RPMI8226 (cell line): ENCODE measurements at places on chromosomes 1 and 21.

- no peak for DNase-seq
These were observed 38.4 kb upstream of the ZNF281 start for GRCh38 chr1:200448034-200448762.

GRCh38 chr1:23732363-23733224 is 10.7 kb upstream of the ELOA start:
- DNase-seq, result no peak

DNA sequence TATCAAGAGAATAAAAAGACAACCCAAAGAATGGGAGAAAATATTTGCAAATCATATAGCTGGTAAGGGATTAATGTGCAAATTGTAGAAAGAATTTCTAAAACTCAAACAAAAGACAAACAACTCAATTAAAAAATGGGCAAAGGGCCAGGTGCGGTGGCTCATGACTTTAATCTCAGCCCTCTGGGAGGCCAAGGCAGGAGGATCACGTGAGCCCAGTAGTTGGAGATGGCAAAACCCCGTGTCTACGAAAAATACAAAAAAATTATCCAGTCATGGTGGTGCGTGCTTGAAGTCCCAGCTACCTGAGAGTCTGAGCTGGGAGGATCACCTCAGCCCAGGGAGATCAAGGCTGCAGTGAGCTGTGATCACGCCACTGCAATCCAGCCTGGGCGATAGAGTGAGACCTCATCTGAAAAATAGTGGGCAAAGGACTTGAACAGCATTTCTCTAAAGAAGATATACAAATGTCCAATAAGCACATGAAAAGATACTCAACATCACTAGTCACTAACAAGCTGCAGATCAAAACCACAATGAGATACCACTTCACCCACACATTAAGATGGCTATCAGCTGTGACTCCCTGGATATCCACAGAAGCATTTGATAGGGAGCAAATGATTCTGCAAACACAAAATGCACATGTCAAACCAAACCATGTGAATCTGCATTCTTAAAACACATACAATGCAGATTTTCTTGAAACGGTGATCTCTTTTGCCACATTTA is 20.9 kb downstream of the SLC30A1 start:
- DNase-seq, result no peak

GRCh38 chr1:67980028-67980427 is 70.4 kb downstream of the DIRAS3 start:
- no peak for DNase-seq

DNA sequence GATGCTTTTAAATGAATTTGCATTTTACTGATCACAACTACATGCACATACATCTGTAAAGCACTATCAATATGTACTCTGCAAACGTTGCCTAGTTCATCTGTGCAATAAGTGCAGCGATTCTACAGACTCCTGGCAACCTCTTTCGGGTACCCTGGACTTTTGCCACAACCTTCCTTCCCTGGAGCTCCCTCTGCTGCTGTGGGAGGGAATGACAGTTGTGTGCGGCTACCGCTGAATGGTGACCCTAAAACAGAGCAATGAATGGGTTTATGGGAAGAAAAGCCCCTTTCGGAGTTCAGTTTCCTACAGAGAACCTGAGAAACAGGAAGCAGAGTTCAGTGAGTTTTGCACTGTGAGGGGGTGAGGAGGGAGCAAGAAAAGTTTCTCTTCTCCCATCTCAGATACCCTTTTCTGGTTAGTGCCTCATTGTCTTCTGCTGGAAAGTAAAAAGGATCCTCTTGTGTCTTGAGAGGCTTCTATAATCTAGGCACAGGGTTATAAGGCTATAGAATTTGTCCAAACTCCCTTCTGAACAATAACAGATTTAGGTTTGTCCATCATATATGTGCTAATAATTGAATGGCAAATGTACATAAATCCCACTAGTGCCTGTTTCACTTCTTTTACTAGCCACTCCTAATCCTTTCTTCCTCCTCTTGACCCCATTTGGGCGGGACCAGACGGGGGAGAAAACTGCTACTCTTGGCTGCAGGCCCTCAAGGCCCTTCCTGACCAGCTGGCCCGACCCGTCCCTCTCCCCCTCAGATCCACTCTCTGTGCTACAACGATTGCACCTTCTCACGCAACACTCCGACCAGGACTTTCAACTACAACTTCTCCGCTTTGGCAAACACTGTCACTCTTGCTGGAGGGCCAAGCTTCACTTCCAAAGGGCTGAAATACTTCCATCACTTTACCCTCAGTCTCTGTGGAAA is 19.8 kb upstream of the SARS1 start:
- peak; percentile 50 for DNase-seq

DNA sequence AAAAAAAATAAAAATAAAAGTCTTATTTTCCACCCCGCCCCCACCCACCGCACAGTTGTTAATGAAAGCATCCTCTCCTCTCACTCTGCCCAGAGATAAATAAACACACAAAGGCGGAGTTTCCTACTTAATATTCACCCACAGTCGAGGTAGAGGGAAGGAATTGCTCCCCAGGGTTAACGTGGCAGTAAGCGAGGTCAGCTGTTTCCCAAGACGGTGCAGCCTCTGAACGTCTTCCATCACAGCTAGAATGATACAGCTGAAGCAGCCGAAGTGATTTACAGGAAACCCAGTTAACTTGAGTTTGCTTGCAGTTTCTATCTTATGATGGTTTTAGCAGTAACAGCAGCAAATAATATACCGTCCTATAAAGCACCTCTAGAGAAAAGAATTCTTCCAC is 283.9 kb downstream of the PBX1 start:
- no peak for DNase-seq

DNA sequence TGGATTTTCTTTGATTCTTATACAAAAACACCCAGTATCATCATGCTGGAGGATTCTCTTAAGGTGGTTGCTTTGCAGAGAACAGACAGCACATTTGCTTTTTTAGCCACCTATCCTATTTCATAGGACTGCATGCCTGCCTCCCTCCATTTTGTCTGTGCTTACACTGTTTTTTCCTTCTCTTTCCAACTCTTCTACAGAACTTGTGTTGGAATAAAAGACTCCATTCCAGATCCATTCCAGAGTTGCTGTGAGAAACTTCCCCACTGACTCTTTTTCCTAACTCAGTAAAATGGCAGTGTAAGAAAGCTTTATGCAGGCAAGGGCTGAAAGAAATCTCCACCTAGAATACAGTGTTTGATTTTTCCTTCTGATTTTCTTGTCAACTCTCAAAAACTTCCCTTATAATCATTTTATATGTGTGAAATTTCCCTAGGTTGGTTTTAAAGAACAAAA is 5.2 kb upstream of the ARID1A start:
- no peak for DNase-seq

GRCh38 chr1:56335394-56335793 is 244.0 kb downstream of the PLPP3 start:
- DNase-seq, result no peak

GRCh38 chr1:85116856-85117255 is 68.6 kb upstream of the MCOLN3 start:
- DNase-seq, result no peak

DNA sequence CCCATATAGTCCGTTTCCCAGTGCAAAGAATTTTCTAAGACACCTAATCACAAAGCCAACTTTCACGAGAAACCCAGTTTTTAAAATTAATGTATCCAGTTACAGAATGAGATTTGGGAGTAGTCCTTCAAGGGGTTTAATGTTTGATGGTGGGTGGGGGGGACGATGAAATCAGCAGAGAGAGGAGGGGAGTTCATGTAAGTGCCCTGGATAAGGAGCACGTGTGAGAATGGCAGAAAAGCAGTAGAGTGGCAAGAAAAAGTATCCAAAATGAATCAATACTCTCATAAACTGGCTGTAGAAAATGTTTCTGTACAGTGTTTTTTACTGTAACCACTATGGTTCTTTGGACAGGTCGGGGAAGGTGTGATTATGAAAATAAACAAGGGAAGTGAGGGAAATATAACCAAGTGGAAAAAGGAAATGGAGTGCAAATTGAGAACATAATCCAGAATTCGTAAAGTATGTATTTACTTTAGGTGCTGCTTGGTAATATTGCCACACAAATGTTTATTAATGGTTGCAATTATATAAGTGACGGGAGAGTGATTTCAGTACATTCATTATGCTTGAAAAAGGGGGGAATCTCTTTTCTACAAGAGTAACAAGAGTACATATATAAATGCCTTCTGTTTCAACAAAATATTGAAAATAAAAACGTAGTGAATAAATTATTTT is 118.7 kb upstream of the RRP15 start:
- no peak for DNase-seq

DNA sequence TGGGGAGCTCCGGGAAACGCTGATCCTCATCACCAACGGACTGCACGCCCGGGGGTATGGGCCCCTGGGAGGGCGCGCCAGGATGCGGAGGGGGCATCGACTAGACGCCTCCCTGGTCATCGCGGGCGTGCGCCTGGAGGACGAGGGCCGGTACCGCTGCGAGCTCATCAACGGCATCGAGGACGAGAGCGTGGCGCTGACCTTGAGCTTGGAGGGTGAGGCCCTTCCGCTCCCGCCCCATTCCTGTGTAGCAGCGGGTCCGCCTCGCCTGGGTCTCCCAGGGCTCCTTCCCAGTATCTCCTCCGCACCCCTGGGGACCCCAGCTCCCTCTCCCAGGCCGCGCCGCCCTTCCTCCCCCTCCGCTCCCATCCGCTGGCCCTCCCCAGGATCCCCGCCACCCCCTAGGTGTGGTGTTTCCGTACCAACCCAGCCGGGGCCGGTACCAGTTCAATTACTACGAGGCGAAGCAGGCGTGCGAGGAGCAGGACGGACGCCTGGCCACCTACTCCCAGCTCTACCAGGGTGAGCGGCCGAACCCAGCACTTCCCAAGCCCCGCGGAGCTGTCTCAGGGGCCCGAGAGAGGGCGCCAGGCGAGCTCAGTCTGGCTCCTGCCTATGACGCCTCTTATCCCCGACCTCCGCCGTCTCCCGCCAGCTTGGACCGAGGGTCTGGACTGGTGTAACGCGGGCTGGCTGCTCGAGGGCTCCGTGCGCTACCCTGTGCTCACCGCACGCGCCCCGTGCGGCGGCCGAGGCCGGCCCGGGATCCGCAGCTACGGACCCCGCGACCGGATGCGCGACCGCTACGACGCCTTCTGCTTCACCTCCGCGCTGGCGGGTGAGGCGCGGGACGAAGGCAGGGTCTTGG is 5.0 kb downstream of the HAPLN2 start:
- peak; percentile 69 for DNase-seq

- no peak for DNase-seq
These were observed 7.2 kb downstream of the C1orf116 start for GRCh38 chr1:207025146-207025880.

DNA sequence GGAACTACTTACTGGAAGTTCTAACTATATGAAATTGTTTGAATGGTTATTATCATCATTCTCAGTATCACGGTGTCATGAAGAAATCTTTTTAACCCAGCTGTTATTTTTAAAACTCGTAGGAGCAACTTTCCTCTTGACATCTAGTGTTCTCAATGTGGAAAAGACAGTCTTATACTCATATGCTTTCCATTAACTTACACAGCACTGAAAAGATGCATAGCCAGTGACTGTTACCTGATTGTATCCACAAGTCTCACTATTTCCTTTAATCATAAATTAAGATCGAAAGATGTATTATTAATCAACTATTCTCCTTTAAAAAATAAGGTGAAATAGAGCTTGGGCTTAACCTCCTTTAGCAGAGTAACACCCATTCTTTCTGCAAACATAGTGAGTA is 59.7 kb upstream of the TNFSF4 start:
- no peak for DNase-seq

DNA sequence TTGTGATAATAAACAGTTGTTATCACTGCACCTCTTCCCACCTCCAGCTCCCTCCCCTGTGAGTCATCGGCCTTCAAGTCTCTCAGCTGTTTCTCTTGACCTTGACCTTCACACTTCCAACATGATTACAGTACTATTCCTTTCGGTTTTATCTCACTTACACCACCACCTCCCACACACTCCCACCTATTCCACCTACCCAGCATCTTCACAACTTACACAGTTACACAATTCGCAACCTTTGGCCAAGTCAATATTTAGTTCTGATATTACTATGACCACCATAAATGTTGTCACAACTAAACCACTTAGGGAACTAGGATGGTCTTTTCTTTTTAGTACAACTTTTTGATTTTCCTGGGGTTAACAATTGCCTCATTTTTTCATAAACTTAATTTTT is 60.2 kb downstream of the RIPK4 start:
- no peak for DNase-seq

- no peak for DNase-seq
These were observed 25.5 kb upstream of the ZC3H12A start for GRCh38 chr1:37448691-37449417.

DNA sequence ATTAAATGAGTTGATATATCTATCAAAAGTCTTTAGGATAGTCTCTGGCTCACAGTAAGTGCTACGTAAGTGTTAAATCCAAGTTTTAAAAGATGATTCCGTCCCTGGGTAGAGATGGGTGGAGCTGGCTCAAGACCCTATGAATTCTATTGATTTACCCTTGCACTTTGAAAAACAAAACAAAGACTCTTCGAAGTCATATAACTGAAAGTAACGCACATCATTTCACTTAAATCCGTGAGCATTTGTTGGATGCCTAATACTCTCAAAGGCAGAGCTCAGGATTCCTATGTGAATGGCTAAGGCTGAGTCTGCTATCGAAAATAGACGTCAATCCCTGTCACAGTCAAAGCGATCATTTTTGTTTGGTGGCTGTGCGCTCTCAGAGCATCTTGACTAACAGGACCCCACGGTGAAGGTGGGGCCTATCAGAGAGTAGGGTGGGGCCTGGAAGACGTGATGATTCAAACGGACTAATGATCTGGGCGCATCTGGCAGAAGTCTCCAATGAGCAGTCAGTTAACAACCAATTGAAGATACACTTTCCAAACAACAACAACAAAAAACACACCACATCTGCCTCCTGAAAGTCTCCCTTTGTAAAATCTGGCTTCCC is 1.2 kb upstream of the NUCKS1 start:
- no peak for DNase-seq

DNA sequence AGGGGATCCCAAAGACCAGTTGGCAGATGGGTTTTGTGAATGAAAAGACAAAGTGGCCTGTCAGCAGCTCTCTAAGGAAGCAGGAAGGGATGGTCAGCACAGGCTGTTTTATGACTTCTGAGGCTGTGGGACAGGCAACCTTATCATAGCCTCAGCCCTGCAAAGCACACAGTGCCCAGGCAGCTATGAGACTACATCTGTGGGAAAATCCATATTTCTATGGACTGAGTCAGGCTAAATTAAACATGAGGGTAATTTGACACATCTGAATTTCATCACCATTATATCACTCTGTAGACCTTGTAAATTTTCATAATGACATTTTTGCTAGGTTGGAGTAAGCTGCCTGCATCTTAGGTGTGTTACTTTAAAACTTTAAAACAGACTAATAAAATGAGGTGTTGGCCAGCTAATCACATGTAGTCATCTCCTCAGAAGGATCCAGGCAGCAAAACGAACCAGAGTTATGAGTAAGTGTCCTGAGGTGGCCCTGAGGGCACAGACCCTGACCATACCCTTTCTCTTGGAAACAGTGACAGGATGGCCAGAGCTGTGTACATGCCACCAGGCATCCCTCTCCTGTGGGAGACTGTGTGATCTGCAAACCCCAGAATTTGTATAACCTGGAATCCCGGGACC is 14.6 kb downstream of the NGF start:
- DNase-seq, result no peak
